ENCODE measurements at places on chromosomes 2 and 18.

DNA sequence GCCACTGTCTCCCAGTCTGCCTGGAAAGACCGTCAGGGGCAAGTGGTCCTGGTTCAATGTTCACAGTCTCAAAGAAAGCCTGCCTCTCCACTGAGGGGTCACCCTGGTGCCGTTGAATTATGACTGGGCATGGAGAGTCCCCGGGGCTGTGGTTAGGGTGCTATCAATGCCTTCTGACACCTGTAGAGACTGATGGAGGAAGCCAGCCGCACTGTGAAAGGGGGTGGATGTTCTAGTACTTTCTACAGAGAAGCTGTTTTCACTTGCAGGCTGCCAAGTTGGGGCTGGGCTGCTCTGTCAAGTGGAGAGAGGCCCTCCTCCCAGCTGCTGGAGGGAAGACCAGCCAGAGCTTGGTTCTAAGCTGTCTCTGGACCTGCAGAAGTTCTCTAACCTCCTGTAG lies 80.5 kb downstream of the BCL2L11 start:
- DNase-seq, result no peak

DNA sequence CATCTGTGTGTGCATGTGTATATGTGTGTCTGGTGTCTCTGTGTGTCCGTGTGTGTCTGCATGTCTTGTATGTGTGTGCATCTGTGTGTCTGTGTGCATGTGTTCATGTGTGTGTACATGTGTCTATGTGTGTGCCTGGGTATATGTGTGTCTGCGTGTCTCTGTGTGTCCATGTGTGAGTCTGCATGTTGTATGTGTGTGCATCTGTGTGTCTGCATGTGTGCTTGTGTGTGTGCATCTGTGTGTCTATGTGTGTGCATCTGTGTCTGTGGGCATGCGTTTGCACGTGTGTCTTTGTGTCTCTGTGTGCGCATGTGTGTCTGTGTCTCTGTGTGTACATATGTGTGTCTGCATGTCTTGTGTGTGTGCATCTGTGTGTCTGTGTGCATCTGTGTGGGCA lies 207.7 kb downstream of the TNS1 start:
- no peak for DNase-seq

GRCh38 chr2:174326161-174327020 lies 8.4 kb upstream of the SP9 start:
- peak; percentile 9 for DNase-seq

DNA sequence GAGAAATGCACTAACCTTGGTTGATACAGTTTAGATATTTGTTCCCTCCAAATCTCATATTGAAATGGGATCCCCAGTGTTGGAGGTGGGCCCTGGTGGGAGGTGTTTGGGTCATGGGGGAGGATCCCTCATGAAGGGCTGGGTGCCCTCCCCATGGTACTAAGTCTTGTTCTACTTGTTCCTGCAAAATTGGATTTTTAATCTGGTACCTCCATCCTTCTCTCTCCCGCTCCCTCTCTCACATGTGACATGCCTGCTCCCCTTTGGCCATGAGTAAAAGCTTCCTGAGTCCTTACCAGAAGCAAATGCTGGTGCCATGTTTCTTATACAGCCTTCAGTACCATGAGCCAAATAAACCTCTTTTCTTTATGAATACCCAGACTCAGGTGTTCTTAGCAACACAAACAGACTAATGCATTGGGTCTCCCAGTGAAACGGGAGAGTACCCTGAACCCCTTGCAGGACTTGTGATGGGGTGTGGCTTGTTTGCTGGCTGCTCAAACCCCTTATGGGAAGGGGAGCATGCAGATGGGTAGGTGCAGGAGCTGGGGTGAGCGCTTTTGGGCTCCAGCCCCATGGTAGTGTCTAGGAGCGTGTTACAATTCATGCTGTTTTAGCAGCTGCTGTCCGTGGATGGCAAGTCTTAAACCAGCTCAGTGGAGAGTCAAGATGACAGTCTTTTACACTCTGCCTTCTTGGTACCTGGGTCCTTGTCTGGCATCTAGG lies 27.2 kb downstream of the FAHD2B start:
- DNase-seq, result no peak

- no peak for DNase-seq
These were observed 746 bp upstream of the POLR1B start for GRCh38 chr2:112541315-112542122.

GRCh38 chr18:57834616-57835015 lies 31.5 kb upstream of the ATP8B1 start:
- DNase-seq, result no peak

DNA sequence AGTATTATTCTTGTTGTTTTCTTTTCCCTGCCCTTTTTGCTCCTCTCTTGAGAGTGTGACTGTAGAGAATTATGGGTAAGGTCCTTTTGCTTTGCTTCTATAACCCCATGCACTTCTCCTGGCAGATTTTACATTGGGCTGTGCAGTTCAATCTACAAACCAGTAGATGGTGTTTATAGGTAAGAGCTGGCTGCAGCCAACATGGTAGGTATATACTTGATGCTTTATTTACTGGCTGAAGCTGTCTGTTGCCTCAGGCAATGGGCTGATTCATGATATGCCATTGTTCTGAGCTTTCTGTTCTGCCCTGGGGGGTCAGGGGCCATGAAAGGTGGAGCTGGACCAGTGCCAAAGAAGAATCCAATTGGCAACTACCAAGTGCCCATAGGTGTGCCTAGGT lies 48.3 kb upstream of the MYL1 start:
- DNase-seq, result no peak

- DNase-seq, result no peak
These were observed 303.4 kb downstream of the IRS1 start for GRCh38 chr2:226496273-226496550.

GRCh38 chr18:72316497-72316896 lies 227.6 kb downstream of the CBLN2 start:
- DNase-seq, result no peak

- no peak for DNase-seq
These were observed 119.6 kb downstream of the MBP start for GRCh38 chr18:77012806-77013541.

- DNase-seq, result no peak
These were observed 75.6 kb downstream of the SPP2 start for GRCh38 chr2:234126146-234126470.
